Endothelial cell of umbilical vein (primary cell): ENCODE measurements at places on chromosomes 16 and 17. TPM values are rescaled to one million over a fixed set of nuclear protein-coding genes. Genes with fewer than 3 reads are reported as not detected.

DNA sequence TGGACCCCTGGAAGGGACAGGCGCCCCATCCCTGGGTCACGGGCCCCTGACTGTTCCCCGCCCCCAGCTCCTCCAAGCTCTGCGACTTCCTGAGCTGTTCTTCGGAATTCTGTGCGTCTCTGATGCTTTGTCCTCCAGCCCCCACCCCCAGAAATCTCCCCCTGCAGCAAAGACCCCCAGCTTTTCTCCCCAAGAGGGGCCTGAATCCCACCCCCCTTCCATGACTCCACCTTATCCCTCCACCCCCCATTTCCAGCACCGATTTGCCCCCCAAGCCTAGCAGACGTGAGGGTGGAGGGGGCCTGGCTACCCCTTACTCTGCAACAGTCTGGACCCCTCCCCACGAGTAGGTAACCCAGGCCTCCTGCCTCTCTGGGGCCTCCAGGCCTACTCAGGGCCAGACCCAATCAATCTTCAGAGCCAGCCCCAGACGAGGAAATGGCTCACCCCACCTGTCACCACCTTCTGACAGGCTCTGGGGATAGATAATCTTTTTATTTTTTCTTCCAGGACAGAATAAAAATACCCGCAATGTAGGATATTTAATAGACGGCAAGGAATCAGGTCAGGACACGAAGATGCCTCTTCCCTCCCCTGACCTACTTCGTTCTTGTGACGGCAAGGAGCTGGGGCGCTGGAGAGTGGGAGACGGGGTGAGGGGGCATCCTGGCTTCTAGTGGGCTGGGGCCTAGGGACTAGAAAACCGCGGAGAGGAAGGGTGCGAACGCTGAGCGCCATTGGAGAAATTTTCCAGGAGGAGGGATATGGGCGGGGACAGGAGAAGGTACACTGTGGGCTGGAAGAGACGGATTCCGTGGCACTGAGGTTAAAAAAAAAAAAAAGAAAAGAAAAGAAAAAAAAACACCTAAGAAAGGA lies 744 bp upstream of the PLXDC1 start:
- DNase-seq, result no peak

GRCh38 chr17:63910096-63910495 lies 962 bp downstream of the CSHL1 start:
- DNase-seq, result no peak

RRAD gene
- polyA plus RNA-seq, result 0.48 and 0.60 TPM in 2 replicates

DNA sequence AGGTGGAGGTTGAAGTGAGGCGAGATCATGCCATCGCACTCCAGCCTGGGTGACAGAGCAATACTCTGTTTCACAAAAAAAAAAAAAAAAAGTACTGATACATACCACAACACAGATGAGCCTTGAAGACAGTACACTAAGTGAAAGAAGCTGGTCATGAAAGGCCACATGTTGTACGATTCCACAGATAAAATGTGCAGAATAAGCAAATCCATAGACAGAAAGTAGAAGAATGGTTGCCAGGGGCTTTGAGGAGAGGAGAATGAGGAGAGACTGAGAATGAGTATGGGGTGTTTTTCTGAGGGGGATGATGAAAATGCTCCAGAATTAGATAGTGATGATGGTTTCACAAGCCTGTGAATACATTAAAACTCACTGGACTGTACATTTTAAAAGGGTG lies 155.6 kb upstream of the PSMD7 start:
- no peak for DNase-seq

DNA sequence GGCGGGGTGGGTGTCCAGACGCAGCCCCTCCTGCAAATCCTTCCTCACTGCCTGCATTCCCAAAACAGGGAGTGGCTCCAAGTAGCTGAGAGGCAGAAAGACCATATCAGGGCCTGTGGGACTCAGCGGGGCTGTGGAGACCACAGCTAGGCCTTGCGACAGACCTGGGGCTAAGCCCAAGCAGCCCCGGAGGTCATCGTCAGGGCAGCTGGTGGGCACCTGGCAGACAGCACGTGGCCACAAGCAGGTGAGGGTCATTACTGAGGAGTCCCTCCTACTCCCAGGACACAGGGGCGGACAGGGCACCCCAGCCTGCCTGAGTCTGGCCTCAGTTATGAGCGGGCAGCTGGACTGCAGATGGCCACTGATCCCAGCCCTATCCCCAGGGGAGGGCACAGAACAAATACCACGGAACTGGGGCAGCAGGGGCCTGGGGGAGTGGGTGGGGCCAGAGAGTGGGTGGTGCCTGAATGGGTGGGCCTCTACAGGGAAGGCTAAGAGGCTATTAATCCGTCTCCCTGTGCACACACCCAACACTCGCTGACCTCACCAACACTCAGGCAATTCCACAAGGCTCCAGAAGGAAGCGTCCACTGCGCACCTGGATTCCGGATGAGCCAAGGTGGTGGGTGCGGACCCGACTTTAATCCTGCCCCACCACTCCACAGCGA lies 8.5 kb downstream of the HS3ST6 start:
- no peak for DNase-seq

DNA sequence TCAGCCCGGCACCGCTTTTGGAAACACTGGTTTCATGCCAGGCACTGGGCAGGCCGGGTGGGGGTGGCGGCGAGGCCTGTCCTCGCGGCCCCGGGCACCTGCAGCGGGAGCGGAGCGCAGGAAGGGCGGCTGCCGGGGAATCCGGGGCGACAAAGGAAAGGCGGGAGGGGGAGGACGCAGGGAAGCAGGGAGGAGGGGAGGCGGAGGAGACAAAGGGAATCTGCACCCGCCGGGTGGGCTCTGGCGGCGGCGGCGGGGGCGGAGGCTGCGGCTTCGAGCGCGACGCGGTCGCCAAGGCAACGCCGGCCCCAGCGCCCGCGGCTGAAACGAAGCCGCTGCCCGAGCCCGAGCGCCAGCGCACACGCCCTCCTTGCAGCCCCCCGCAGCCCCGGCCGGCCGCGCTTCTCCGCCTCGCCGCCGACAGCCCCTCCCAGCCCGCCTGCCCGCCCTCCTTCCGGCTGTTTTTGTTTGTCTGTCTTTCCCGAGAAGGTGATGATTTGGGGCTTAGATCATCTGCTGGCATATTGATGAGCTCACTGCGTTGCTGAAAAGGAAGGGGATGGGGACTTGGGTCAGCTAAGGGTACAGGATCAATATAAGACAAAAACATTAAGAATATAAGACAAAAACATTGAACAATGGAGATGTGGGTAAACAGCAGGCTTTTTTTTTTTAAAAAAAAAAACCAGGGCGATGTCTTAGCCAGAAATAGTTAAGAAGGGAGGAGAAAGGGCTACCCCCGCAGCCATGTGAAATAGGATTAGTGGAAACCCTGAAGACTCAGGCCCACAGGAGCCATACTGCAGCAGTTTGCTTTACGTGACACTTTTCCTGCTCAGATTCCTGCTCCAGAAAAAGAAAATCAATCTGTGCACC lies 32.7 kb downstream of the CDK5R1 start:
- DNase-seq, result peak; percentile 49

TM4SF5 gene
- polyA plus RNA-seq, result not detected in 2 replicates

DNA sequence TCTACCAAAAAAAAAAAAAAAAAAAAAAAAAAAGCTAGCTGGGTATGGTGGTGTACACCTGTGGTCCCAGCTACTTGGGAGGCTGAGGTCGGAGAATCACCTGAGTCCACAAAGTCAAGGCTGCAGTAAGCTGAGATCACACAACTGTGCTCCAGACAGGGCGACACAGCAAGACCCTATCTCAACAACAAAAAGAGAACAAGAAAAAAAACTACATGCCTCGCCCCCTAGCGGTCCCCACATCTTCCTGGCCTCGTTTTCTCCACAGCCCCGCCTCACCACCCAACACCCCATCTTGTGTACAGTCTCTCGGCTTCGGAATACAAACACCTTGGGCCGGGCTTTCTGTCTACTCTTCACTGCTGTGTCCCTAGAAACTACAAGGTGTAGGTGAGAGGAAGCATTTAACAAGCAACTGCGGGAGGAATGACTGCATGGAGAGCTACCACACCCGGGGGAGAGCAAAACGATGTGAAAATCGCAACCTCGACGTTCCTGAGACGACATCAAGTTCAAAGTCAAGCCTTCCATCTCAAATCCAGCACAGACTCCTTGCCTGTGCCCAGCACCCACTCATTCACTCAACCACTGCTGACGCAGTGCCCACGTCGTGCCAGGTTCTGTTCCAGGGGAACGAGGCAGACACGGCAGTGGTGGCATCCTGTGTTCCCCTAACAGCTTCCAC lies 9.0 kb downstream of the NTAN1 start:
- DNase-seq, result no peak

- no peak for DNase-seq
These were observed 656.2 kb downstream of the KCNJ2 start for GRCh38 chr17:70825321-70826125.

GRCh38 chr16:10765772-10766171 lies 22.1 kb downstream of the NUBP1 start:
- no peak for DNase-seq

SOX15 gene
- polyA plus RNA-seq, result 0.19 and 0.26 TPM in 2 replicates

GRCh38 chr17:38460716-38461630 lies 32.7 kb downstream of the ARHGAP23 start:
- no peak for DNase-seq

- DNase-seq, result no peak
These were observed 87.1 kb downstream of the SLC39A11 start for GRCh38 chr17:73005360-73005759.

DNA sequence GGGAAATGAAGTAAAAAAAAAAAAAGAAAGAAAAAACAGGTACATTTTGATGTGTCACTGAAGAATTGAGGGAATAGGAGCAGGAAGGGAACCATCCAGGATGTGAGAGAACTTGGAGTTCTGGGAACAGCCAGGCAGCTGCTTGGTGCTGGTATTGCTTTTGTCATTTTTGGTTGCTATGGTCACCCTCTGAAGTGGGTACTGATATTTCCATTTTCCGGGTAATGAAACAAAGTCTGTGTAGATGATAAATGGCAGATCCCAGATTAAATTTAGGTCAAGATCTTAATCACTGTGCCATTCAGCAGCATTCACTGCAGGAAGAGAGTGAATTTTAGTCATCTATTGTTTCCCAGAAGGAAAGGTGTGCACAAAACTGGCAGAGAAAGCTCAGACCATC lies 93.6 kb downstream of the ABCA8 start:
- DNase-seq, result peak; percentile 67
